Hypothalamus (tissue), 51 donors: ENCODE measurements at places on chromosomes 3 and 15.

- no peak for DNase-seq
These were observed 62.8 kb upstream of the C3orf80 start for GRCh38 chr3:160162440-160162839.

- DNase-seq: no peak
These were observed 90.0 kb upstream of the STT3B start for GRCh38 chr3:31442755-31443154.

DNA sequence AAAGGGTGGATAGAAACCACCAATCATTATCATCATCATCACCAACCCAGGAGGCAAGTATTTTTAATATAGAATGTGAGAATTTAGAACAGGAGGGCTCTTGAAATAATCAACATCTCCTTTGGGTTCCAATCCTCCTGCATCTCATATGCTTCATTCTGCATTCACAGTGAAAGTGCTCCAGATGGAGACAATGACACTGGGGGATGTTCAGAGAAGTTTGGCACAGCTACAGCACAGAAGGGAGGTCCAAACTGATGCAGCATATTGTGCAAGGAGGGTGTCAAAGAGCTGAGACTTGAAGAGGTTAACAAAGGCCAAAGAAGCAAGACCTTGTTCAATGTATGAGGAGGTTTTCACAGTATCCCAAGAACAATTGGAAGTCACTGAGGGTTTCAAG is 767.1 kb downstream of the NTRK3 start:
- DNase-seq: no peak

DNA sequence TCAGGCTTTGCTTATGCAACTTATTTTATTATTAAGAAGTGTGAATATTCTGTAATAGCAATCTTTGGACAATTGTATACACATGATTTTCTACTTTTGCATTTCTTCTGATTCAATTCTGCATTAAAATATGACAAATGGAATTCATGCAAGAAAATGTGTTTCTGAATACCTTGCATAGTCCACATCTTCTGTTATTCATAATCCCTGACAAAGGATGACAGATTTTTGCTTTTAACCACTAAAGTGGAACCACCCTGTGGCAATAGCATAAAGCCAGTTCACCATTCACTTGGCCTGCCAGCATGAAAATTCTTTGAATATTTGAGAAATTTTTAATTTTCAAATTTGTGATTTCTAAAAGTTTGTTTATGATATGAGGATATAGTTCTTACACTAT is 397.0 kb downstream of the ROBO2 start:
- DNase-seq: no peak

GRCh38 chr3:195208183-195208582 is 62.8 kb downstream of the XXYLT1 start:
- no peak for DNase-seq

DNA sequence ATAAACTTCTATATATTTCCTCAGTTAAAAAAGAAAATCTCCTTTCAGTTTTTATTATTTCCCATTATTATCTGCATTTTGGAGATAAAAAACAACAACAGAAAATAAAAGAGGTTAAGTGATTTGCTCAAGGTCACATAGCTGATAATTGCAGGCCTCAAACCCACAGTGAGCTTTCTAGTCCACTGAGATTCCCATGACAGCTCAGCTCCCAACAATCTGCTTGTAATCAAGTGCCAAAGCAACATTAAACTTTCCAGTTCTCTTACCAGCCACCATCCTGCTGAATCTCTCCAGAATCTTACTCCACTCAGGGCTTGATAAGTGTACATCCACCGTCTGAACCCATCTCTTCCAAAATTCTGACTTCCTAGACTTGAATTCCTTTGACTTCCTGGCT is 318.2 kb upstream of the SEMA6D start:
- no peak for DNase-seq
